H9 (cell line): ENCODE measurements at places on chromosomes 5 and 9. TPM values are rescaled to one million over a fixed set of nuclear protein-coding genes. Genes with fewer than 3 reads are reported as not detected.

PCDHB5 gene
- 2.8 and 2.9 TPM in 2 replicates for total RNA-seq

- DNase-seq, result no peak
Observed at GRCh38 chr5:176608142-176608705, 1.7 kb downstream of the GPRIN1 start.

DNA sequence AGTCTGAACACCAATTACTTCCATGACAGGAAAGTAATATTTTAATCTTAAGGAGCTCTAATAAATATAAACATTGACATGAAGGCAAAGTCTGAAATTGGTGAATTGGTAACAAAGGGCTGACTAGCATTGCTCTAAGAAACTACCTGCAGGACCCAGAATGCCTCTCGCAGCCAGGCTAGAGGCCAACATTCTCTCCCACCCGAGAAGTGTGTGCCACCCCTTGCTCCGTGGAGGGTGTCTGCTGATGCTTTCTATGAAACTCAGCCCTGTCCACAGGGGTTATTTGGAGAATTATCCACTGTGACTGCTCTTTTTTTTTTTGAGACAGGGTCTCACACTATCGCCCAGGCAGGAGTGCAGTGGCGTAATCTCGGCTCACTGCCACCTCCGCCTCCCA, 81.4 kb downstream of the USP20 start:
- no peak for DNase-seq

GRCh38 chr5:62001640-62002039, 304.4 kb upstream of the KIF2A start:
- DNase-seq, result no peak

- no peak for DNase-seq
Observed at GRCh38 chr5:163619951-163620350, 114.5 kb downstream of the MAT2B start.

- DNase-seq, result no peak
Observed at GRCh38 chr5:122473138-122473843, 161.3 kb downstream of the SNCAIP start.

DNA sequence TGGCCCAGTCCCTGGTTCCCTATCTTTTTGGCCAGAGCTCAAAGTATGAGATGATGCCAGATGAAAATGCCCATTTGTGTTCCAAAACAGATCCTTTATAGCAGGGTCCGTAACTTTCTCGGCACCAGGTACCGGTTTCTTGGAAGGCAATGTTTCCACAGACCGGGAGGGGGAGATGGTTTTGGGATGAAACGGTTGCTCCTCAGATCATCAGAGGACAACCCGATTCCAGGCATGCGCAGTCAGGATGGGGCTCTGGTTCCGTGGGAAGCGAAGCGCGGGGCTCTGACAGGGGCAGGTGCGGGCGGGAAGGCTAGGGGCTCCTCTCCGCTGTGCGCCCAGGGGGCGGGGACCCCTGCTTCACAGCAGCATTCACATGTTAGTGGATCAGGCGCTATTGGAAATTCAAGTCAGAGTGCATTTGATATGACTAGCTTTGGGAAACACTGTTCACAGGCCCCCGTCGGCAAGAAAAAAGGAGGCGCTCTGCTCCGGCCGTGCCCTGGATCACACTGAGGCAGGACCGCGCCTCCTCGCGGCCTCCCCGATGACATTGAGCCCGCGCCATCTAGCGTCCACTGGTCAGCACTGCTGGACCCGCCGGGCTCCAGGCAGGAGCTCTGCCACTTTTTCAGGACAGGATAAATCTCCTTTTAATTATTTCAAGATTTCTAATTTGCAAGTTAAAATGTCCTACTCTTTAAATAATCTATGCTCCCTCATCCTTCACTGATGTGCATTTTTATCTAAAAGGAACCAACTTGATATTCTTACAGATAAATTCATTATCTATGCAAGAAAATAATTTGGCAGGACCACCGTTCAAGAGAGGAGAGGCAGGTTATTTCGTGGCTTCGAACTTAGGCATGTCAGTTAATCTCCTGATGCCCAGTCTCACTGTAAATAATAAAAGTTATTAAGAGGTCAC, 190.0 kb downstream of the FANCC start:
- peak; percentile 90 for DNase-seq

DNA sequence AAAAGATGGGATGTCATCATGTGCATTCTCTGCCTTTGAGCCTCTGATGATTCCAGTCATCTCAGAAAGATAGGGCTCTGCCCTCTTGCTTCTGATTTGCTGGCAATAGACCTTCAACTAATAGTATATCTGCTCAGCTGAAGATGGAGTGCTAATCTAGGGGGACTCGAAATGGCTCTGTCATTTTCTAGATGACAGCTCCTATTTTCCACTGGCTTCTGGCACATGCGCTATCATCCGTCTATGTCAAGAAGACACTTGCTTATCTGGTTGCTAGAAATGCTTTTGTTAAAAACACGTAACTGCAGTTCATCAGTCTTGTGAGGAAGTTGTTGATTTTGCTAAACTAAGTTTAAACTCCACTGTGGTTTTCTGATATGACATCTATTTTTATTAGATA, 265.5 kb upstream of the ZNF608 start:
- DNase-seq, result no peak

RANBP17 gene
- total RNA-seq, result 16.5 and 20.0 TPM in 2 replicates

TEX48 gene
- total RNA-seq, result not detected in 2 replicates

GRCh38 chr9:4855841-4856240, 63.1 kb downstream of the RCL1 start:
- DNase-seq, result no peak

DNA sequence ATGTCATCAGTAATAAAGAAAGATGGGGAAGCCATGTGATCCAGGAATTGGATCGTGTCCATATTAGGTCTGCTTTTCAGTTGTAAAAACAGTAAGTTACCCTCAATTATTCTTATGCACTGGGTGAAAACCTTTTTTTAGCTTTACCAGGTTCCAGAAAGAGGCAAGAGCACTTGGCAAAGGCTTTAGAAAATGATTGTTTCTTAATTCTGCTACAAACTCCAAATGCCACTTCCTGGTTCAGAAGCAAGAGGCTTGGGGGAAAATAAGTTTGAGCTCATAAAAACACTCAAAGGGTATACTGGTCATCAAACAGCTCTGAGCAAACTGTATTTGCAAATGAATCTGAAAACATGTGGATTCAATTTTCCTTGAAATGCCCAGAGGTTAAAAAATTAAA, 615.6 kb downstream of the EBF1 start:
- no peak for DNase-seq

- no peak for DNase-seq
Observed at GRCh38 chr5:56175488-56175887, 57.6 kb downstream of the ANKRD55 start.

DNA sequence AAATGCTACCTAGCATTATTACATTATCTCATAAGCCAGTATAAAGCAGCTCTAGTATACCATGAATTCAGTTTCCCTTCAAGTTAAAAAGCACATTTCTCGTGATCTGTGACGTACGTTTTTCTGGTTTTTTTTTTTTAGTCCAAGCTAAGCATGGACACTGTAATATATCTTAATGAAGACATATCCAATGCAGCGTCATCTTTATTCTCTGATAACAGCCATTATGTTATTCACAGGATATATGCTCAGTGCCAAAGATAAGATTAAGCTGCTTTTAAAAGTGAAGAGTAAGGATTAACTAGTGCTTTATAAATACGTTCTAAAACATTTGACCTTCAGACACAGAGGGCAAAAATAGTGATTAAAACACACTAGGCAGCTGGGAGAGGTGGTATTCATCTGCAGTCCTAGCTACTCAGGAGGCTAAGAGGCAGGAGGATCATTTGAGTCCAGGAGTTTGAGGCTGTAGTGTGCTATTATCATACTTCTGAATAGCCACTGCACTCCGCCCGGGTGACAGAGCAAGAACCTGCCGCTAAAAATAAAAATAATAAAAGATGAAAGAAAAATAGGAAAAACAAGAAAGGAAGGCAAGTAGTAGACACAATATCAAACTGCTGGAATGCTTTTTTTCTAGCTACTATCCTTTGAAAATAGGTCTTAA, 7.7 kb downstream of the CSNK1A1 start:
- no peak for DNase-seq

- no peak for DNase-seq
Observed at GRCh38 chr5:115806986-115807653, 9.3 kb downstream of the CDO1 start.

- no peak for DNase-seq
Observed at GRCh38 chr5:77028631-77029375, 1.4 kb upstream of the AGGF1 start.

- no peak for DNase-seq
Observed at GRCh38 chr5:9452181-9452580, 93.7 kb downstream of the SEMA5A start.

C5orf46 gene
- not detected in 2 replicates for total RNA-seq

DNA sequence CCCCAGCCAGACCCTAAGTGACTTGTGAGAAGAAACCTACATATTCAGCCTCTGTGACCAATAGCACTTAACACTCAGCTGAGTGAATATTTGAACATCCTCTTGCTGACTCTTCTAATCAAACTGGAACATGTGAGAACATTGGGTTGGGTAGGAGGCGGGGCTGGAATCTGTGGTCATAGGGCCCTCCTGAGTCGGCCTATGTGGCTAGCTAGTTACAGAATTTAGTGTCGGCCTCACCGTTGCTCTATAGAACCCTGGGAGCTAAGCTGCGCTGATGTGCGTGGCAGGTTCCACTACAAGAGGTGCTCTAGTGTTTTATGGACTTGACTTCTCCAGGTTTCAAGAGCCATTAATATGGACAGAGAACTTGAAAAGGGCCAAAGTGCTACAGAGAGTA, 138.8 kb downstream of the DROSHA start:
- DNase-seq, result no peak

TSSK1B gene
- total RNA-seq, result 0.17 TPM in 1 of 2 replicates, not detected in the other

GRCh38 chr5:167573370-167574127, 717.9 kb upstream of the WWC1 start:
- peak; percentile 85 for DNase-seq

GRCh38 chr9:108708448-108708847, 147.3 kb downstream of the ACTL7B start:
- DNase-seq, result no peak

GRCh38 chr5:83744821-83745220, 24.2 kb upstream of the HAPLN1 start:
- DNase-seq, result no peak

- DNase-seq, result peak; percentile 55
Observed at GRCh38 chr5:171521219-171521633, 101.8 kb downstream of the FGF18 start.

GRCh38 chr9:90433398-90433941, 209.2 kb downstream of the DIRAS2 start:
- DNase-seq, result peak; percentile 92

DNA sequence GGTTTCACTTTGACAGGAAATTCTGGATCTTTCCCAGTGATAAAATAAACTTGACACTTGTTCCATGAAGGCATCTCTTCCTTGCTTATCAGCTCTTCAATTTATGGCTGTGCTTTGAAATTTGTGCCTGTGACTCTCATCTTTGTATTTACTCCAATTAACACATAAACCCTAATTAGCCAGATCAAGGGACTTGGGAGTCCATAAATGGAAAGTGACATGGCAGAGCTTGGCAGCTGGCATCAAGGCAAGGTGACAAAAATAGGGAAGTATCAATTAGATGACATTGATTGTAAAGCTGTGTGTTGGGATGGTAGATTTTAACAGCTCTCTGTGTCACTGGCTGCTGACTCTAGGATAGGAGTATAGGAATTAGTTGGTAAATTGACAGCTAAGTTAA, 133.9 kb downstream of the PBX3 start:
- DNase-seq, result no peak

- DNase-seq, result no peak
Observed at GRCh38 chr9:526904-527591, 312.4 kb downstream of the DOCK8 start.

DMRT1 gene
- not detected in 2 replicates for total RNA-seq

- DNase-seq, result no peak
Observed at GRCh38 chr9:70747261-70747718, 332.8 kb upstream of the KLF9 start.

- DNase-seq, result peak; percentile 90
Observed at GRCh38 chr5:140372971-140373487, 13.0 kb downstream of the SLC4A9 start.

DNA sequence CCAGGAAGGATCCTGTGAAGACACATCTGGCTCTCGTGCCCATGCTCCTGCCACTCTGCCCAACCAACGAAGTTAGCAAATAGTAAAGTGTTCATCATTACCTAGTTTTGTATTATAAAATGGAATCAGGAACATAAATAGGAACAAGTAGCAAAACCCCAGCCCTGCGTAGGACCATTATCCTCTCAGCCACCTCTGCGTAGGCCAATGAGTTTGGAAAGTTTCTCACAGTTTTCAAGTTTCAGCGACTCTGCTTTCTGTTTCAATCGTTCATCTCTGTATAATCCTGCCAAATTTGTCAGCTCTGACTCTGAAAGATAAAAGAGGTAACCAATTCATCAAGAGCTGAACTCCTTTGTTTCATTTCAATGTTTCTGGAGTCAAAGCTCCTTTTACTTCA, 10.1 kb upstream of the SPATA24 start:
- no peak for DNase-seq

WNK2 gene
- total RNA-seq, result 69.4 and 70.5 TPM in 2 replicates

DNA sequence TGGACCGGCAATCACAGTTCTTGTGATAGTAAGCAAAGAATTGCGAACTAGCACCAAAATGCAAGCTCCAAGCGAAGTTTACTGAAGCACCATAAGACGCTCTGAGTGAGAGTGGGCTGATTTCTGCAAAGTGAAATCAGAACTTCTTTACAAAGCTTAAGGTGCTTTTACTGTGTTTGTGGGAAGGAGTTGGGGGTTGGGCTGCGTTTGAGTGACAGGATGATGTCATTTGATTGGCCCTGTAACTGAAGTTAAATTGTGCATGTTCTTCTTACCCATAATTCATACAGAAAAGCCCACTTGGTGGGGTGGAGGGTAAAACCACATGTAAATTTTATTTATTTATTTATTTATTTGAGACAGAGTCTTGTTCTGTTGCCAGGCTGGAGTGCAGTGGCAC, 970.6 kb upstream of the CDH18 start:
- DNase-seq, result no peak

DNA sequence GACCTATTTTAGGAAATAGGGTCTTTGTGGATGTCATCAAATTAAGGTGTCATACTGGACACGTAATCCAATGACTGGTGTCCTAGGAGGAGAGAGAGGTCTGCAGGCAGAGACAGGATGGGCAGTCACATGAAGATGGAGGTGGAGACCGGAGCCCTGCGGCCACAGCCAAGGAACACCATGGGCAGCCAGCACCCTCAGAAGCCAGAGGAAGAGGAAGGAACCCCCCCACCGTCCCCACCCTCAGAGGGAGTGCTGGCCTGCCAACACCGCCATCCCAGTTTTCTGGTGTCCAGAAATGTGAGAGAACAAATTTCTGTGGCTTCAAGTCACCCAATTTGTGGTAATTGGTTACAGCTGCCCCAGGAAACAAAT, 88.3 kb downstream of the NSUN2 start:
- DNase-seq, result no peak

GRCh38 chr9:79135681-79136415, 435.9 kb upstream of the TLE4 start:
- DNase-seq, result no peak
